ENCODE measurements at places on chromosomes 13 and 19. TPM values are rescaled to one million over a fixed set of nuclear protein-coding genes. Genes with fewer than 3 reads are reported as not detected.

Gene OR10H3
- total RNA-seq: not detected

Gene RAB3A
- 5.2 TPM for total RNA-seq

Gene CPB2
- not detected for total RNA-seq

Gene C1QTNF9
- total RNA-seq: 0.25 TPM

Gene ZNF726
- total RNA-seq: 6.4 TPM

Gene CYP2A7
- total RNA-seq: not detected

Gene ZNF577
- 19.0 TPM for total RNA-seq

- peaks cover 5% of the 10 kb centered on the region for H3K36me3 ChIP-seq
- H3K27me3 ChIP-seq: no peaks in the 10 kb centered on the region
- H3K4me1 ChIP-seq: no peaks in the 10 kb centered on the region
- no peak overlapping the region for H3K4me3 ChIP-seq
- no peak overlapping the region for H3K27ac ChIP-seq
Observed at GRCh38 chr19:3202346-3202745, 16.6 kb downstream of the NCLN start.

DNA sequence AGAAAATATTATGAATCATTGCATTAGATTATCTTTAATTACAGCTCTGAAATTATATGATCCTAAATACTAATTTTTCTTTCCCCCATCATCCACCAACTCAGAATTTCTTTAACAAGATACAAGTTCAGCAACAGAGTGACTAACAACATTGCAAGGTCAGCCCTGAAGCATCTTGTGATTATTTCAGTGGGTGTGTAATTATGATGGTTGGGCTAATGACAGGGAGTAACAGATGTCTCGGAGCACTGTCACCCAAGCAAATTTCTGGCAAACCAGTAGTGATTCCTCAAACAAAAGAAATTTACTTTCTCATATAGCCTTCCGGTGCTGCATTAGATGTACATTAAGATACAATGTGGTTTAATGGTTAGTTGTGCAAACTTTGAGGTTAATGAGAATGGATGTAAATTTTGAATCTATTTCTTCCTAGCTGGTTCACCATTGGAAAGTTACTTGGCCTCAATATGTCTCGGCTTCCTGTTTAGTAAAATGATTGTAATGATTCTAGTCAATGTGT is 238.9 kb downstream of the ITGBL1 start:
- no peak overlapping the region for H3K27ac ChIP-seq
- H3K36me3 ChIP-seq: no peaks in the 10 kb centered on the region
- DNase-seq: no peak
- H3K4me3 ChIP-seq: no peak overlapping the region
- no peaks in the 10 kb centered on the region for H3K27me3 ChIP-seq
- no peaks in the 10 kb centered on the region for H3K4me1 ChIP-seq

GRCh38 chr13:107801621-107802020 is 413.7 kb downstream of the LIG4 start:
- H3K27ac ChIP-seq: no peak overlapping the region
- no peak overlapping the region for H3K4me3 ChIP-seq
- H3K36me3 ChIP-seq: no peaks in the 10 kb centered on the region
- H3K27me3 ChIP-seq: no peaks in the 10 kb centered on the region
- no peak for DNase-seq

DNA sequence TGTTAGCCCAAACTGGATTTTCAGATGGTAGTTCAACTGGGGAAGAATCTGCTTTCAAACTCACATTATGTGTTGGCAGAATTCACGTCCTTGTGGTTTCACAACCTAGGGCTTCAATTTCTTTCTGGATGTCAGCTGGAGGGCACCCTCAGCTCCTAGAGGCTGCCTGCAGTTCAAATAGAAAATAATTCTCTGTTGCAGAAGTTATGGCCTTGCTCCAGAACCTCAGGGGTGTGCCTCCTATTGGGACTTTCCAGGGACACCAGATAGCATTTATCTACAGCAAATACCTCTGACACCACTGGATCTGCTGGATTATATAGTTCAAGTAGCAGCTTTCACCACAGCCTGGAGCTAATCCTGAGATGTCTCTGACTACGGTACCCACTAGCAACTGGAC is 11.8 kb upstream of the RB1 start:
- DNase-seq: no peak
- no peaks in the 10 kb centered on the region for H3K36me3 ChIP-seq
- no peak overlapping the region for H3K27ac ChIP-seq
- H3K27me3 ChIP-seq: no peaks in the 10 kb centered on the region

DNA sequence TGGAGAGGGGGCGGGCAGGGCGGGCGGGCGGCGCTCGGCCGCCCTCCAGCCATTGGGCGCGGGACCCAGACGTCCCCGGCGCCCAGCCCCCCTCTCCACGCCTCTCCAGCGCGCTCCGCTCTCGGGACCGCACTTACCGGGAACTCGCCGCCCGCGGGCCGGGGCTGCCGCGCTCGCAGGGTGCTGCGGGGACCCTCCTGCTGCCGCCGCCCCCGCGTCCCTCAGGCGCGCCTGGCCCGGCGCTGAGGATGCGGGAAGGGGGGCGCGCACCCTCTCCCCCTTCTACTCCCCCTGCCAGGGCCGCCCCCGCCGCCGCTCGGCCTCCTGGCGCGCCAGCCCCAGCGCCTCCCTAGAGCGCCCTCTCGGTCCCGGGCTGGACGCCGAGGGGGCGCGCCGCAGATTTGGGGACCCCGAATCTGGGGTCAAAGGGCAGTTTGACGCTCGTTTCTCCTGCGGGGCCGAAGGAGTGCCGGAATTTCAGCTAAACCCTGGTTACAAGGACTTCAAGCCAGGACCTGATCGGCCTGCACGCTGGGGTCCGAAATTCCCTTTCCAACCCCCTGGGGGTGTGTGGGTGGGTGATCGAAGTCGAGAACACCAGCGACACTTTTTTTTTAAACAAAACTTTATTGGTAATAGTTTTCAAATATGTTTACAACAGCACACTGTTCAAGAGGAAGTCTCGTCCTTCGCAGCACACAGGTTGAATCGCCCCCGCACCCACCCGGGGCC is 696 bp upstream of the SAMD1 start:
- peak overlapping the region; percentile 74 for H3K4me3 ChIP-seq
- peak; percentile 79 for DNase-seq
- peaks cover 2% of the 10 kb centered on the region for H3K36me3 ChIP-seq
- peak overlapping the region; percentile 94 for H3K27ac ChIP-seq
- H3K4me1 ChIP-seq: no peaks in the 10 kb centered on the region

DNA sequence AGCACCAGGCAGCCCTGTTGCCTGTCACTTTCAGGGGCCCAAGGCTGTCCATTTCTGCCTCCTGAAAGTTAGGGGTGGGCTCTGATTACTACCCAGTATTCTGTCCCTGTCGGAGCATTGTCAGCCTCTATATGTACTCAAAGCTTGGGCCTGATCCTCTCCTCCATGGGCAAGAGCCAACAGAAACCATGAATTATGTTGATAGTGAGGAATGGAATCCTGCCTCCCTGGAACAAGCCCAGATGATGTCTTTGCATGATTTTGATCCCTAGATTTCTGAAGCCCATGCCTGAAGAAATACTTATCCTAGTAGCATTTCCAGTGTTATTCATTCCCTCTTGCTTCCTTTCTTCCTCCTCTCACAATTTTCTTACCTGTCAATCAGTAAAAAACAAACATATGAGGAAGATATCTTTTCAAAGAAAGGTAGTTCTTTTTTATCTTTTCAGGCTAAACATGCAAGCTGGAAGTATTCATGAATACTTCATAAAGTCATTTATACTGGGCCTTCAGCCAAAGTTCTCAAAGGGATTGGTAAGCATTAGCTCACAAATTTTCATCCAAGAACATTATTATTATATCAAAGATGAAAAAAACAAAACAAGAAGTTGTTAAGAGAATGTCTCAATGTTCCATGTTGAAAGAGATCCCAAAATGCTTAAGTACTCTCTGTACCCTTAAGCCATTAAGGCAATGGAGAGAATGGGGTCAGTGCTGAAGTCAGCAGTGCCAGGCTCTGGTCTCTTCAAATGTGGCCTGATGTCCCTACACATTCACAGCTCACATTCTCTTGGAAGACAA is 171.7 kb downstream of the NHLRC3 start:
- H3K36me3 ChIP-seq: no peaks in the 10 kb centered on the region
- no peak for DNase-seq
- no peaks in the 10 kb centered on the region for H3K27me3 ChIP-seq
- H3K4me3 ChIP-seq: no peak overlapping the region
- no peaks in the 10 kb centered on the region for H3K4me1 ChIP-seq
- H3K27ac ChIP-seq: no peak overlapping the region

DNA sequence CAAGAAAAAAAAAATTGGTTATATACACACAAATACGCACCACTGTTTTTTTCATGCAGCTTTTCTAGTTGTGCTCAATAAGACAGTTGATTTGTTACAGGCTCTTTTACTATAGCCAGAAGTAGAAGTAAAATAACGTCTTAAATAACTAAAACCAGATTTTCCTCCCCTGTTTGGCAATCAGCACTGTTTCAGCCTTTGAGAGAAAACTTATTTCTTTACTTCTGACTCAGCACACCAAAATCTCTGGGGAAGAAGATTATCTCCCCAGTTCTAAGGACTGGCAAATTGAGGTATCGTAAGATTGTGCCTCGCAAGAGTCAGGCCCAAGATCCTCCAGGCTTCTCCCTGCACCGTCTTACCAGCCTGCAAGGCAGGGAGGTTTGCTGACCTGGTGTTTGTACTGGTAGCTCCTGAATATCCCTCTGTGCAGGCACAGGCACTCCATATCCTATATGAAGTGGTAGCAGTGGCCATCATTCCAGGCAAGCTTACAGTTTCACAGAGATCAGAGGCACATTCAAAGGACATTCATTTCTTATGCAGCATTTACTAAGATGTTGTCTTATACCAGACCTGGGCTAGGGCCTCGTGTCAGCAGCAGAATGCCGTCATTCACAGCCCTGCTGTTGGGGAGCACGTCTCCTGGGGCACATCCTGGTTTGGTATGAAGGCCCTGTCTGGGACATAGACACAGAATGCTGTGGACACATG is 268.2 kb downstream of the ZNF536 start:
- H3K27ac ChIP-seq: no peak overlapping the region
- no peak overlapping the region for H3K4me3 ChIP-seq
- H3K36me3 ChIP-seq: no peaks in the 10 kb centered on the region
- no peaks in the 10 kb centered on the region for H3K4me1 ChIP-seq
- no peaks in the 10 kb centered on the region for H3K27me3 ChIP-seq

DNA sequence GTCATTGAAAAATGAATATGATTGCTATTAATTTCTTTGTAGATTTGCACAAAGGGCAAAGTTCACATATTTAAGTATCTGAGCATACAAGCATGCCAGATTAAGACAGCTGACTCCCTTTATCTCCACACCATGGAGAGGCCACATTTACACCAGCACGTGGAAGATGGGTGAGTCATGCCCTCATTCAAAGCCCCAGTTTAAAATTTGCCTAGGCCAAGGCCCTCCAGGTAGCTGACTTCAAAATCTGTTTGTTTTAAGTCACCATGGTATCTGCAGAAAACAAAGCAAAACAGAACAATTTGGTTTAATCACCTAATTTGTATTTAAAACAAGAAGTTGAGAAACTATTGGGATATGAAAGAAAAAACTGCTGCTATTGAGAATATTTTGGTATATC is 109.2 kb downstream of the ESD start:
- H3K4me3 ChIP-seq: no peak overlapping the region
- H3K4me1 ChIP-seq: peaks cover 41% of the 10 kb centered on the region
- H3K27me3 ChIP-seq: no peaks in the 10 kb centered on the region
- no peaks in the 10 kb centered on the region for H3K36me3 ChIP-seq
- DNase-seq: no peak

DNA sequence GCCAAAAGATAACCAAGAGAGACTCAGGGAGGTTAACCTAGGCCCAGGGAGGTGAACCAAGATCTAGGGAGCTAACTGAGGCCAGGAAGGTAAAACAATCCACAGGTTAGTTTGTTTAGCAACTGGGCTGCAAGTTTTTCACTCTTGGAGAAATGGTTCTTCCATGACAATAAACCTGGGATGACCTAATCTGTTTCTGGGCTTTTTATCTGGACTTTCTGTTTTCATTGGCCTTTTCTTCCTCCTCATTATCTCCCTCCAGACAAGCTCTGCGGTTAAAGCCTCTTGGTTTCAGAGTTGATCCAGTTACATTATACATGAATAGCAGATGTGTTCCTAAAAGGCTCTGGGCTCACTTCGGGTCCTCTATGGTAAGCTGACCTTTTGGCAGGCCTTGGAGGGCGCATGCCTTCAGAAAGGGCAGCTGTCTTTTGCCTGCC is 44.2 kb downstream of the PCDH8 start:
- H3K4me1 ChIP-seq: no peaks in the 10 kb centered on the region
- H3K27me3 ChIP-seq: no peaks in the 10 kb centered on the region
- no peak overlapping the region for H3K4me3 ChIP-seq

GRCh38 chr13:35785576-35786303 is 309.3 kb upstream of the MAB21L1 start:
- no peaks in the 10 kb centered on the region for H3K36me3 ChIP-seq
- DNase-seq: no peak
- H3K4me3 ChIP-seq: no peak overlapping the region

DNA sequence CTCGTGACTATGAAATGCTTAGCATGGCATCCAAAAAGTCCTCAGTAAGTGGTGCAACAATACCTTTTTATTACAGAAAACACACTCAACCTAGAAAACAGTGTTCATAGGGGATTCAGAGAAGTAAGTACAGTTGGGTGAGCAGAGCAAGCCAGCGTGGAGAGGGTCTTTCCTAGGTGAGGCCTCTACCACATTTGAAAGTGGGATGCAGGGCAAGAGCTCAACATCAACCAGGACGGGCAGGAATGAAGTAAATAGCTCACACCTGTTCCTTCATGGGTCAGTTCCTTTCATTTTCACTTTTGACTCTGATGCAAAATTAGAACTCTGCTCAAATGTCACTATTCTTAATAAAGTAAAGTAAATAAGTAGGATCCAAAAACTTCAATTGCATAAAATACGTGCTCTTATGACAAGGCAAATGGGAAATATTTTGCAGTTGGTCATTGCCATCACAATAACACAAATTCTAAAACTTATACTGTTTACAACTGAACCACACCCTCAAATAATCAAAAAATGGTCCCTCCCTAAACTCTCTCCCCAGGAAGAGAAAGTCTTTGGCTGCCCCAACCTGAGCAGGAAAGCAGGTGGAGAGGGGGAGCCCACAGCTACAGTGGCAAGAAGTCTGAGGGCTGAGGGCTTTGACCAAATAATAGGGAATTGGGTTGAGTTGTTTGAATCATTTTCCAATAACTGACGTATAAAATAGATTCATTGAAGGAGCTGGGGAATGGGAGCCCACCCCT is 20.2 kb downstream of the CHAMP1 start:
- no peak overlapping the region for H3K4me3 ChIP-seq
- H3K36me3 ChIP-seq: no peaks in the 10 kb centered on the region
- no peak for DNase-seq
- H3K4me1 ChIP-seq: no peaks in the 10 kb centered on the region

- no peaks in the 10 kb centered on the region for H3K36me3 ChIP-seq
- no peaks in the 10 kb centered on the region for H3K27me3 ChIP-seq
- no peak overlapping the region for H3K27ac ChIP-seq
- H3K4me1 ChIP-seq: no peaks in the 10 kb centered on the region
- H3K4me3 ChIP-seq: no peak overlapping the region
Observed at GRCh38 chr13:93476175-93476574, 249.6 kb downstream of the GPC6 start.

- no peaks in the 10 kb centered on the region for H3K36me3 ChIP-seq
- H3K27me3 ChIP-seq: peaks cover 20% of the 10 kb centered on the region
- H3K4me3 ChIP-seq: no peak overlapping the region
- no peaks in the 10 kb centered on the region for H3K4me1 ChIP-seq
Observed at GRCh38 chr19:48395170-48395455, 1.6 kb downstream of the GRIN2D start.

- H3K27ac ChIP-seq: peak overlapping the region; percentile 99
- peak; percentile 90 for DNase-seq
- H3K27me3 ChIP-seq: no peaks in the 10 kb centered on the region
- no peaks in the 10 kb centered on the region for H3K36me3 ChIP-seq
Observed at GRCh38 chr13:110714797-110715394, 1.4 kb downstream of the ING1 start.

All from kidney (tissue), 22 donors.